Thoracic aorta (tissue), 2 donors: ENCODE measurements at places on chromosomes 16 and 17. TPM values are rescaled to one million over a fixed set of nuclear protein-coding genes. Genes with fewer than 3 reads are reported as not detected.

GRCh38 chr17:36183001-36183971 lies 6.8 kb upstream of the TBC1D3B start:
- no peak for DNase-seq

DNA sequence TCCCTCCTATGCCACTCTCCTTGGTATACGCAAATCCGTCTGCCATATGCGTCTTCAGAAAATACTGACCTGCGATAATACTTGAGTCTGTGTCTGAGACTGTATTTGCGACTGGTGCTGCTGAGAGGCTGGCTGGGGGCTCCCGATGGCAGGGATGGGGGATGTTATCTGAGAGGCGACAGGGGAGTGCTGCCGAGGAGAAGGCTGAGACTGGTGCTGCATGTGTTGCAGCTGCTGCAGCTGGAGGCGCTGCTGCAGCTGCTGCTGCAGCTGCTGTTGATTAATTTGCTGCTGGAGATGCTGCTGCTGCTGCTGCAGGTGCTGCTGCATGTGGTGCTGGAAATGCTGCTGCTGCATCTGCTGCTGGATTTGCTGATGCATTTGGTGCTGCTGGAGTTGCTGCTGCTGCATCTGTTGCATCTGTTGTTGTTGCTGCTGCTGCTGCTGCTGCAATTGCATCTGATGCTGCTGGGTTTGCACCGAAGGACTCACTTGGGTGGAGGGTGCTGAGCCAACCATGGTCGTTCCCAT lies 107.7 kb downstream of the TOX3 start:
- no peak for DNase-seq

GRCh38 chr16:31713945-31714902 lies 159.4 kb upstream of the ZNF267 start:
- no peak for DNase-seq

DNA sequence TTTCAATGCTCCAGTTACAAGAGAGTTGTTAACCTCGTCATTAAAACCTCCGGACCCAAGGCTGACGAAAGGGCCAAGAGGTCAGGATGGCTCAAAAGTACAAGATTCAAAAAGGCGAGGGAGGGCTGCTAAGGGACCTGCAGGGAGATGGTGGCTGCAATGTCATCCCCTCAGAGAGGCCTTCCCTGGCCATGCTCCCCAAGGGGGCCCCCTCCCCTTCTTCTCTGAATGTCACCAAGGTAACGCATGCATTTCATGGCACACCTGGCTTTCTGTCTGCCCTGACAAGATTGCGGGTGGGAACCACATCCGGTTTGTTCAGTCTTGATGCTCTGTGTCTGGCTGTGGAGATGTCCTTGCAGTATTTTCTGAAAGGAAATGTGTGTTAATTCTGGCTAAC lies 89.9 kb downstream of the C16orf78 start:
- no peak for DNase-seq

- DNase-seq: no peak
Measured at GRCh38 chr17:4999430-5000093, 1.8 kb downstream of the KIF1C start.

- no peak for DNase-seq
Measured at GRCh38 chr16:87451563-87452210, 41.1 kb downstream of the ZCCHC14 start.

GRCh38 chr16:17744921-17745572 lies 274.3 kb upstream of the XYLT1 start:
- no peak for DNase-seq

CLEC16A gene
- total RNA-seq: 47.6 TPM
